Dermis microvascular lymphatic vessel endothelial cell (primary cell): ENCODE measurements at places on chromosomes 13 and 19. TPM values are rescaled to one million over a fixed set of nuclear protein-coding genes. Genes with fewer than 3 reads are reported as not detected.

The BORA gene
- 3.0 and 6.2 TPM in 2 replicates for total RNA-seq

The ARHGEF18 gene
- total RNA-seq, result 20.4 and 22.0 TPM in 2 replicates

DNA sequence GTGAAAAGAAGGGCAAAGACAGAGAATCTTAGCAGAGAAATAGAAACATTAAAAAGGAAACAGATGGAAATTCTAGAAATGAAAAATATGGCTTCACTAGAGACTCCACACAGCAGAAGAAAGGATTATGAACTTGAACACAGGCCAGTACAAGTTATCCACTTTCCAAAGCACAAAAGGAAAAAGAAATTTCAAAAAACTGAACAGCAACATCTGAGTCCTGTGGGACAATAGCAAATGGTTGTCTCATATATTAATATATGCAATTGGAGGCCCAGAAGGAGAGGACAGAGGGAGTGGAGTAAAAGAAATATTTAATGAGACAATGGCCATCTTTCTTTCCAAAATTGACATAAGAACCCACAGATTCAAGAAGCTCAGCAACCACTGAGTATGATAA is 141.7 kb upstream of the GJB6 start:
- DNase-seq, result no peak

DNA sequence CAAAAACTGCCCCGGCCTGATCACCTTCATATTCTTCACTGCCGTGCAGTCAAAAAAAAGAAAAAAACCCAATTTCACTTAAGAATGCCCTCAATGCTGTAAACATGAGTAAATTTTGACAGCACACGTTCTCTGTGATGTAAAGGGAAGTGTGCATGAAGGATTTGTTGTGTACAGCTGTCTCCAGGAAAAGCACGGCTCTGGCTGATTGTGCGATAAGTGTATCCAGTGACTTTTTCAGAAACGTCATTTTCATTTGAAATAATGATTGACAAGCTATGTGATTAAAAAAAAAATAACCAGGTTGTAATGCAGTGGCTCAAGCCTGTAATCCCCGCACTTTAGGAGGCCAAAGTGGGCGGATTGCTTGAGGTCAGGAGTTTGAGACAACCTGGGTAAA is 39.6 kb downstream of the ANKRD10 start:
- peak; percentile 55 for DNase-seq

The CA11 gene
- total RNA-seq, result 2.6 and 4.6 TPM in 2 replicates

DNA sequence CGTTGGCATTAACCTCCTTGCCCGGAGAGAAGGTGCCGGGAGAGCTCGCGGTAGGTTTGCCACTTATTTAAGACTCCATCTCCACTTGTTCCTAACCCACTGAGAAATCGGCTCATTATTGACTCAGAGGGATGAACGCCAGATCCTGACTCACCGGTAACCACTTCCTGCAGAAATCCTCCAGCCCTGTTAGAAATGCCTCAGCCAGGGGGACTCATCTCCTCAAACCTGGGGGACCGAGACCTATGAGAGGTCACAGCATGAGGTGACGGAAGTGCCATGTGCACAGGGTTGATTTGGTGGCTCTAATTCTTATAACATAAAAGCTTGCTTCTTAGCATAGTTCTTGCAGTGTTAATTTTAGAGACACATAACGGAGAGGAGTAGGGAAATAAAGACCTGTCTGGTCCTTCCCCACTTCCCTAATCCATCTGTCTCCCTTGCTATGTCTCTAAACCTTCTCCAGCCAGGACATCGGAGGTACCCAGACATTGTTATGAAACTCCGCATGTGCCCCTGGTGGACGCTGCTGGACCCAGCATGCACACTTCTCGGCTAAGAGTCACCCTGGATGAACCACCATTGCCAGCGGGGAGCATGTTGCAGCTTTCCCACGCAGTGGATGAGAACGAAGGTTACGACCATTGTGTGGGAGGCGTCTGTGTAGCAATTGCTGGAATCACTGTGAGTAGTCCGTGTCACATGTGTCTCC is 158.9 kb downstream of the EFNB2 start:
- DNase-seq, result peak; percentile 36

The CYSLTR2 gene
- not detected in 2 replicates for total RNA-seq

GRCh38 chr19:35666251-35666913 is at the start of gene UPK1A:
TSS of gene UPK1A (plus strand) at chr19:35666517. CDS start at chr19:35666813, 296 bp downstream.
- DNase-seq, result no peak

DNA sequence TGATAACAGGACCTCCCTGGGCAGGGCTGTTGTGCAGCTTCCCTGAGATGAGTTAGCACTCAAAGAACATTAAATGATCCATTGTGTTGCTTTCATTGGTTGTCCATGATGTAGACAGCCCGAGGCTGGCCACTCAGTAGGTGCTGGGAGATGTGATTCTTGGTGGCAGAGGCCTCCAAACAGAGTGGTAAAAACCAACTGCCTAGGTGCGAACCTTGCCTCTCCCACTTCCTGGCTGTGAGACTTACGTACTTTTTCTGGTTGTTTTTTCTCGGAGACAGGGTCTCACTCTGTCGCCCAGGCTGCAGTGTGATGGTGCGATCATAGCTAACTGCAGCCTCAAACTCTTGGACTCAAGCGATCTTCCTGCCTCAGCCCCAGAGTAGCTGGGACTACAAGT is 6.2 kb downstream of the SARS2 start:
- no peak for DNase-seq

DNA sequence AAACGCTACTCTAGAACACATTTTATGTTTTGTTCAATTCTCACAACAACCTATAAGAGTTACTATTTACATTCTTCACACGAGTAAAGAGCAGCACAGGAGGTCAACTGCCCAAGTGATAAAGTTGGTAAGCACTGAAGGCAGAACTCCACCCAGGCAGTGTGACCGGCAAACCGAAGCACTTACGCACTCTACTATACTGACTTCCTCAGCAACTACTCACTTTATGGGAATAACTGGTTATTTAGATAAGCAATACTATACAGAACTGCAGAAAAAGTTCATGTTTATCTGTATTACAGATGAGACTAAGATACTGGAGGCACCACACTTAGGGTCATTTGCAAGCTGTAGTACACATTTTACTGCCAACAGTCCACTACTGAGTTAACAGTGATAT is 28.8 kb downstream of the FOXO1 start:
- no peak for DNase-seq

The TINCR gene
- total RNA-seq, result not detected in 2 replicates

- DNase-seq, result no peak
Observed at GRCh38 chr19:44925114-44925891, 10.9 kb downstream of the APOC1 start.

- DNase-seq, result no peak
Observed at GRCh38 chr13:20230913-20231838, 943 bp downstream of the GJB6 start.

DNA sequence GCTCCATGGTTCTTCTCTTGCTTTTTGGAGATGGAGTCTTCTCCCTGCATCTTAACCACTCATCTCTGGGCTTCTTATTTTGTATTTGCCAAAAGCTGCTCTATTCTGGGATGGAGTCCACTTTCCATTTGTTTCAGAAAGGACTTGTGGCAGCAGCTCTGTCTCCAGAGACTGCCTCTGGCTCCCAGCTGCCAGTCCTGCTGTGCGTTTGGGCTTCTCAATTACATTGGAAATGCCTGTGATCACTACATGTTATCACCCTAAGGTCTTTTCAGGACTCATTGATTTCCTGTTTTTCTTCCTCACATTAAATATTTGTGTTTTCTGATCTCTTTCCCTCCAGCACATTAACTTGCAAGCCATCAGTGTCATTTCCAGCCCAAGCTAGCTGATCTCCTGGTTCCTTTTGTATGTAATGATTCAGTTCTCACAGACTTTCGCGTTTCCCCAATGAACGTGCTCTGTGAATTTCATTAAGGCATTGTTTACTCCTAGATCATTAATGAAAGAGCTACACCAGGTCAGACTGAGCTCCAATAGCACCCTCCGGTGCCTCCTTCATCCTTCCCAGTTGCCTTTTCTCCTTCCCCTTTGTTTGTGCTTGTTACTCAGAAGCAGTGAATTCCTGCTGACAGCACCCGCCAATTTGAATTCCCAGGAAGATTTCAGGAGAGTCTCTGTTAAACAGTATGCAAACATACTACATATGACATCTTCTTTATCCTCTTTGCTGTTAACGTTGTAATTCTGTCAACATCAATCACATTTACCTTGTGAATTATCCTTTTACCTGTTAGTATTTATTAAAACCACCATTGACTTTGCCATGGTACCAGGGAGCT is 3.0 kb downstream of the CBY2 start:
- no peak for DNase-seq

The LRRC63 gene
- total RNA-seq, result under 0.01 TPM in 1 of 2 replicates, not detected in the other

GRCh38 chr19:19064811-19065745 is 1.3 kb downstream of the SLC25A42 start:
- peak; percentile 18 for DNase-seq

The PGLYRP1 gene
- total RNA-seq, result not detected in 2 replicates

GRCh38 chr19:16457195-16457953 is 14.4 kb downstream of the EPS15L1 start:
- no peak for DNase-seq

- DNase-seq, result no peak
Observed at GRCh38 chr13:113890774-113891480, 27.1 kb upstream of the GAS6 start.

GRCh38 chr13:99626461-99627082 is 125.3 kb downstream of the TM9SF2 start:
- DNase-seq, result no peak

The TLE2 gene
- 2.7 and 24.9 TPM in 2 replicates for total RNA-seq

GRCh38 chr13:39273953-39274738 is 235.9 kb downstream of the NHLRC3 start:
- peak; percentile 6 for DNase-seq

The PLIN5 gene
- 3.5 and 11.1 TPM in 2 replicates for total RNA-seq

- no peak for DNase-seq
Observed at GRCh38 chr19:48170817-48171347, 402 bp downstream of the ZSWIM9 start.

The ZSWIM9 gene
- 2.2 and 3.3 TPM in 2 replicates for total RNA-seq

The ZNF285 gene
- total RNA-seq, result 1.2 and 1.8 TPM in 2 replicates

The FGF21 gene
- total RNA-seq, result not detected in 2 replicates

The UNC13A gene
- total RNA-seq, result 0.13 TPM in 2 replicates

The CNFN gene
- 0.13 TPM in 1 of 2 replicates, not detected in the other for total RNA-seq
